ENCODE measurements at places on chromosomes 6 and 20.

GRCh38 chr20:29297411-29298270 is 1959.8 kb upstream of the DEFB115 start:
- DNase-seq, result no peak

DNA sequence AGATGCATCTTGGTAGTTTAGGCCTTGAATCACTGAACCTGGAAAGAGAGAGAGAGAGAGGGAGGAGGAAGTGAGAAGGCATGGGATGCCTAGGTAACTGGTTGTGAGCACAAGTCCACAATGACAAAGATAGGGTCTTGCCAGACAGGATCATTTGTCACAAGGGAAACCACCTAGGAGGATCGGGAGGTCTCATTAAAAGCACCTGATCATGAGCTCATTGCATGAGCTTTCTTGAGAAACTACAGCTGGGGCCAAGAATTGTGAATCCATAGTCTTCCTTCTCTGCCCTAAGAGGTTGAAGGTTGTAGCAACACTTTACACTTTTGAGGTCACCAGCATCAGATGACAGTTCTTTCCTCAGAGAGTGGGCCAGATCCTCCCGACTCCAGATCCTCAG is 195.7 kb downstream of the CD83 start:
- no peak for DNase-seq

DNA sequence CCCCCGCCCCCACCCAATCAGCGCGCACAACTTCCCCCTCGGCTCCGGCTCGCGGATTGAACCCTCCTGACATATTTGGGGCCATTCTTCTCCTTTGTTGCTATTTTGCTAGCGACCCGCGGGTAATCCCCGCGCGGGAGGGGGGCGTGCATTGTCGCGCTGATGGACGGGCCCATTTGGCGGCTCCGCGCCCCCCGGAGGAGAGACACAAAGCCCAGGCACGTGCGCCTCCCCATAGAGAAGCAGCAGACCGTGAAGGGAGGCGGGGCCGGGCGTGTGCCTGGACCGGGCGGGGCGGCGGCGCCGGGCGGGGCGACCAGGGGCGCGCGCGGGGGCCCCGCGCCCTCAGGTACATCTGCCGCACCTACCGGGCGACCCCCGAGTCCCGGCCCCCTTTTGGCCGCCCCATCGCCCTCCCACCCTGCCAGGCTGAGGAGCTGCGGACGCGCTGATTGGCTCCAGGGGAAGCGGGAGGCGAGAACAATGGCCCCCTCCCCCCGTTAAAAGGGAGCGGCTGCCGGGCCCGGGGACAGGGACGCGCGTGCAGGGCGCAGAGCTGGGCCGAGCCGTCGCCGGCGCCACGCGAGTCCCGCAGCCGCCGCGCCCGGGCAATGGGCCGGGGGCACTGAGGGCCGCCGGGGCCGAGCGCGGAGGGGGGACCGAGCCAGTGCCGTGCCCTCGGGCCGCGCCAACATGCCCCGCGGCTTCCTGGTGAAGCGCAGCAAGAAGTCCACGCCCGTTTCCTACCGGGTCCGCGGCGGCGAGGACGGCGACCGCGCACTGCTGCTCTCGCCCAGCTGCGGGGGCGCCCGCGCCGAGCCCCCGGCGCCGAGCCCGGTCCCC is at the start of gene INSM1:
INSM1 (plus strand) TSS at position 530 of the 843 bp plus-strand sequence; CDS start at position 694, 164 bp downstream.
- DNase-seq, result no peak

DNA sequence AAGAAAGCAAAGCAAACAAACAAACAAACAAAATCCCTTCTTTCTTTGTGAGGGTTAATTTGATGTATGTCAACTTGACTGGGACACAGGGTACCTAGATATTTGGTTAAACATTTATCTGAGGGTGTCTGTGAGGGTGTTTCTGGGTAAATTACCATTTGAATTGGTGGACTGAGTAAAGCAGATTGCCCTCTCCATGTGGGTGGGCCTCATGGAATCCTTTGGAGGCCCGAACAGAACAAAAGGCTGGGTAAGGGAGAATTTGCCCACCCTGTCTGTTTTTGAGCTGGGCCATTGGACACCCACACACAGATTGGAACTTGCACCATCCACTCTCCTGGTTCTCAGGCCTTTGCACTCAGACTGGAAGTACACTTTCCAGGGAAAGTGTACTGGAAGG is 628.8 kb upstream of the CITED2 start:
- DNase-seq, result no peak

- DNase-seq, result no peak
These were observed 43.8 kb downstream of the EYA2 start for GRCh38 chr20:46938434-46938833.

DNA sequence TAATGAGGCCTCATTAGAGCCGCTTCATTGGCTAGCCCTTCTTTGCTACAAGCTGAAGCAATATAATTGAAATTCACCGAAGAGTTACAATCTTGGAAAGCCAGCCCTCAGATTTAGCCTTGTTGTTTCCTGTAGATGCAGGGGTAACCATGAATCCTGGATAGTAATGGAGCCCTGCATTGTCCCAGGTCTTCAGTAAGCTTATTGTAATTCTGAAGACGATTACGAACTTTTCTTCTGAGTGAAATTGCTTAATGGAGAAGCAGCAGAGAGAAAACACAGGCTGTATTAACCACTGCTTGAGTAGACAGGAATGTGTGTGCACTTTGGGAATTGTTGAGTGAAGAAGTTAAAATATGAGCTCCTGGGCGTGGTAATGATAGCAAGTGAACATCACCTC is 26.3 kb upstream of the NAA20 start:
- no peak for DNase-seq

DNA sequence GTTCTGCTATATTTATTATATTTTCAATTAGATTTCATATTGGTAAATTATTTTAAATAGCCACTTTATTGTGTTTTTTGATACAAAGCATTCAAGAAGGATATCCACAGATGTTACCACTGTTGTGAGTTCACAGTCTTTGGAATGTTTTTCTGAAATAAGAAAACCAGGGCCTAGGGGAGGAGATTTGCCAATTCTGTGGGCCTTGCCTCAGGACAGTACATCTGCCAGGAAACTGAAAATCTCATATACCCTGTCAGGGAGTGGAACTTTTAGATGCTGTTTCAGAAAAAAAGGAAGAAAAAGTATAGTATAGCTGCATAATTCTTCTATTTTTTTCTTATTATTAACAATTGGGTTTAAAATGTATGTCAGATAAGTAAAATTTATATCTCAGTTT is 995.9 kb upstream of the ADGRB3 start:
- DNase-seq, result no peak

- no peak for DNase-seq
These were observed 68.6 kb downstream of the TENT5A start for GRCh38 chr6:81683912-81684311.

DNA sequence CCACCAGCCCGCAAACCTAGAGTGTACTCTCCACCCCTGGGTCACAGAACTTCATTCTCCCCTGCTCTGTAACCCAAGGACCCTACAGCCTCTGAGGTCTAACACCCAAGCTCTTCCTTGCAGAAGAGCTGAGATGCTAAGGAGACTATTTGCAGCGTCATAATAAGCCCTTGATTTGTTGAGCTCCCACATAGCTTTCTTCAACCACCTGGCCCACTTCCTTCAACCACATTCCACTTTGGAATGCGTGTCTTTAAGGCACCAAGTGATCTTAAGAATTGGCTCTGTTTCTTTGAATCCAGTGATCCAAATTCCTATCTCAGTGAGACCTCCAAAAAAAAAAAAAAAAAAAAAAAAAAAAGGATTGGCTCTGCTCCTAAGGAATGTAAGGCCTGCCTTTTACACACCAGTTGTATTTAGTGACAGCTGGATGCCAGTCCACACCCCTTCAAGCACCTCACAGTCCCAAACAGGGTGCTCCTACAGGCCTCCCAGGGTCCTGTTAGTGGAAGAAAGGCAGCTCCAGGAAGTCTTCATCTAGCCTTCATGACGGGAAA is 106.2 kb downstream of the UBE3D start:
- no peak for DNase-seq

- DNase-seq, result no peak
These were observed 245.7 kb downstream of the BTBD9 start for GRCh38 chr6:38393986-38394385.

DNA sequence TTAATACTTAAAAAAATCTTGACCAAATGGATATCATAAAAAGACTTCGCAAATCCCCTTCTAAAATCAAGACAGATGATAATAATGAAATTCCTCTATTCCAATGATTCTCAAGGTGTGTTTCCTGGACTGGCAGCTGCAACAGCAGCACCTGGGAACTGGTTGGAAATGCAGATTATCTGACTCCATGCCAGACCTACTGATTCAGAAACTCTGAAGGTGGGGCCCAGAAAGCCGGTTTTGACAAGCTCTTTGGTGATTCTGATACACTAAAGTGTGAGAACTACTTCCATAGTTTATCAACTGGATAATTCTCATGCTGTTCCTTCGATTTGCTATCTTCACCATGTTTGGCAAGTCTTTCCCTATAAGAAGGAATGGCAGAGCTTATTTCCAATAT is 252.1 kb downstream of the COL12A1 start:
- DNase-seq, result no peak

DNA sequence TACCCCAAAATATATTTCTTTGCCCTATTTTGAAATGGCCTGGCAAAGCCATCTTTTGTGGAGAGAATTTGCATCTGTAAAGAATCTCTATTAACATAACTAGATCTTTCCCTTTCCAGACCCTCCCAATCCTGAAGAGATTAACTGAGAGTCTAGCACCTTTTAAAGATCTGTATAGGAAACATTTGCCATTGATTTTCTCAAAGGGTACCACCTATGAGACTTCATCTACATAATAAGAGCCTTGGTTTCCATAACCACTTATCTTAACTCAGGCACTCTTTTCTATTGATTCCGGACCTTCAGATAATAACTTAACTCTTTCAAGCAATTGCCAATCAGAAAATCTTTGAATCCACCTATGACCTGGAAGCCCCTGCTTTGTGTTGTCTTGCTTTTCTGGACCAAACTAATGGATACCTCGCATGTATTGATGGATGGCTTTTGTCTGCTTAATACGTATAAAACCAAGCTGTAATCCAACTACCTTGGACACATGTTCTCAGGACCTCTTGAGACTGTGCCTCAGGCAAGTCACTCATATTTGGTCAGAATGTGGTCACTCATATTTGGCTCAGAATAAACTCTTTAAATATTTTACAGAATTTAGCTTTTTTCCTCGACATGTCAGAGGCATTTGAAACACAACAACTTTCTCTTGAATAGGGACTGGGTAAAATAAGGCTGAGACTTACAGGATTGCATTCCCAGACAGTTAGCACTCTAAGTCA is 31.4 kb downstream of the SLC22A2 start:
- DNase-seq, result no peak

GRCh38 chr6:20947977-20948376 is 413.7 kb downstream of the CDKAL1 start:
- DNase-seq, result no peak

- no peak for DNase-seq
These were observed 26.1 kb downstream of the NPEPL1 start for GRCh38 chr20:58718729-58719128.

- no peak for DNase-seq
These were observed 24.9 kb upstream of the PAQR8 start for GRCh38 chr6:52336919-52337561.

DNA sequence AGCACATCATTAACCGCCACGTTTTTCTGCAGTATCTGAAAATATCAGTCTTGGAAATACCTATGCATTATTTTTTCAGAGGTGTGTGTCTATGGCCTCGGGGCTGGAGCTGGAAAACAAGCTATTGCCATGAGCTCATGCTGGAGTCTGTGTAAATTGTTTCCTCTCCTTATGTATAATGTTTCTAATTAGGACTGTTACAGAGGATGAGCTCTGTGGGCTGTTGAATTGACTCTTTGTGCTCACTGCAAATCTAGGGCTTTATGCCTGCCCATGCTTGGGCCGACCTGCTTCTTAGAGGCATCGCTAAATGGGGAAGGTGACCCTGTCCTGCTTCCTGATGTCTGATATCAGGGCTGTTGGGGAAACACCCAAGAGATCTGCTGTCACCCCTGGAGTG is 80.8 kb upstream of the SLC22A16 start:
- no peak for DNase-seq

GRCh38 chr20:31704225-31705119 is 18.2 kb downstream of the BCL2L1 start:
- no peak for DNase-seq

DNA sequence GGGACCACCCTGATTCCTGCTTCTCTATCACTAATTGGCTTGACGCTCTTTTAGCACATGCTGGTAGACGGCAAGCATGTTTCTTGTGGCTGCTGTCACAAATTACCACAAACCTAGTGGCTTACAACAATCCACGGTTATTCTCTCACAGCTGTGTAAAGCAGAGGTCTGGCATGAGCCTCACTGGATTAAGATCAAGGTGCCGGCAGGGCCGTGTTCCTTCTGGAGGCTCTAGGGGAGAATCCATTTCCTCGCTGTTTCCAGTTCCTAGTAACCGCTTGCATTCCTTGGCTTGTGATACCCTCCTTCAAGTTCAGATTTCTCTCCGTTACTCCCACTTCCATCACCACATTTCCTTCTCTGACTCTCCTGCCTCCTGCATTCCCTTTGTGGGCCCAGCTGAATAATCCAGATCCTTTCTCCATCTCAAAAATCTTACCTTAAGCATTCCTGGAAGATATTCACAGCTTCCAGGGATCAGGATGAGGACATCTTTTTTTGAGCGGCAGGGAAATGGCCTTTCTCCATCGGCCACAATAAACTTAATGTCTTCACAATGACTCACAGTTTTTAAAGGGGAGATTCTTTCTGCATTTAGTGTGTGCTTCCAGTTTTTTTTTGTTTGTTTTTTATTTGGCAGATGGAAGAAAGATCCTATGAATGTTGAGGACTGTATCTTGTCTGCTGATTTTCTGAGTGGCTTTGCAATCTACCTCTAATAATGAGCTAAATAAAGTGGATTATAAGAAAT is 39.9 kb downstream of the BMP6 start:
- no peak for DNase-seq

GRCh38 chr20:51729771-51730170 is 38.4 kb downstream of the ATP9A start:
- no peak for DNase-seq

- no peak for DNase-seq
These were observed 984 bp downstream of the ADAM33 start for GRCh38 chr20:3680701-3681351.

DNA sequence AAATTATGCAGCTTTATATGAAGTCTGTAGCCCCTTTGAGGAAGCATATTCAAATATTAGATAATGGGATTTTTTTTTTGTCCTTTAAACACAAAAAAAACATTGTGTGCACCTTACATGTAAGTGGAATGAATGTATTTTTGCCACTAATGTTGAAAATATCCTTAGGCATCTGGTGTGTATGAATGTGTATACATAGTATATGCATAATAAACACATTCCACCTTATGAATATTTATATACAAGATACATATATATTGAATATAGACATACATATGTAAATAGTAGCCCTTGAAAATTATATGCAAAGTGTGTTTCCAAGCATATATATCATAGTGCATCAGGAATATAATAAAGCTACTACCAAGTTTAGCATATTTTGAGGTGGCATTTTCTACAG is 94.8 kb downstream of the SOBP start:
- no peak for DNase-seq

GRCh38 chr6:92822222-92822621 is 597.1 kb downstream of the EPHA7 start:
- no peak for DNase-seq
